Sciatic nerve (tissue), 2 donors: ENCODE measurements at places on chromosomes 2 and 18.

GRCh38 chr2:152537081-152537651, 180.1 kb downstream of the PRPF40A start:
- no peak for DNase-seq

DNA sequence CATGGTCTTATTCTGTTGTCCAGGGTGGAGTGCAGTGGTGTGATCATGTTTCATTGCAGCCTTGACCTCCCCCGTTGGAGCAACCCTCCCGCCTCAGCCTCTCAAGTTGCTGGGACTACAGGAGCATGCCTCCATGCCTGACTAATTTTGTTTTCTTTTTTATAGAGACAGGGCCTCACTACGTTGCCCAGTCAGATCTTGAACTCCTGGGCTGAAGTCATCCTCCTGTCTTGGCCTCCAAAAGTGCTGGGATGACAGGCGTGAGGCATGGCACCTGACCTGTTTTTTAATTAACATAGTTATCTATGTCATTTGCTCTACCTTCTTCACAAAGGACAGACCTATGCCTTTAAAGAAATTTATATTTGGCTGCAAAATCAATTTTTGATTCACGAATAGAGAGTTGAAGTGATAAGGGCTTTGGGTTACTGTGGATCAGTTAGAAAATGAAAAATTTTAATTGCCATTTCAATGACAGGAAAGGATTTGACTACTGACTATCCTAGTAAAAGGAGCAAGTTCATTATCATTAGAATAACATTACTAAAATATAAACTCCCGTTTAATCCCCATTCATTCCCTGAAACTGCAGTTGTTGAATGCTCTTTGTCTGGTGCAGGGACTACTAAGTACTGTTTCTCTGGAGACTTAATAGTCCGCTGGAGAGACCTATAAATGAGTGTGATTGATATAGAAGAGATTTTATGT, 3.7 kb downstream of the RNF138 start:
- DNase-seq = no peak

- no peak for DNase-seq
These were observed 113.1 kb downstream of the MREG start for GRCh38 chr2:215900203-215900611.

DNA sequence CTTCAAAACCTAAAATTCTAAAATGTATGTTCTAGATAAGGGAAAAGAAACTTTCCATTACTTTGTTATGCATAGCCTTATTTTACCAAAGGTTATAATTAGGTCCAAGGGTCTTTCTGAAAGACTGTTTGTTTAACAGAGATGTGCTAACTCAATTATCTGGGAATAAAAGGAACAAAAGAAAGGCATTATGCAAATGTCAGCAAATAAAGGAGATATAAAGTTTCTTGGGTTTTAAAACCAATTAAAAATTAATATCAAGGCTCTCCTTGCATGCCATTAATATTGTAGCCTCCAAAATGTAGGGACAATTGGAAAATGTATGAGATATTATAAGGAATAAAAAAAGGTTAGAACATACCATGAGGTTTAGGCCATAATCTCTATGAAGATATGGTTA, 87.8 kb upstream of the DOCK10 start:
- no peak for DNase-seq

- DNase-seq = no peak
These were observed 721 bp downstream of the ADAM17 start for GRCh38 chr2:9554921-9555296.

GRCh38 chr2:18614041-18614440, 24.7 kb upstream of the NT5C1B start:
- DNase-seq = no peak
